Choroid plexus epithelial cell (primary cell): ENCODE measurements at places on chromosomes 16 and 17.

DNA sequence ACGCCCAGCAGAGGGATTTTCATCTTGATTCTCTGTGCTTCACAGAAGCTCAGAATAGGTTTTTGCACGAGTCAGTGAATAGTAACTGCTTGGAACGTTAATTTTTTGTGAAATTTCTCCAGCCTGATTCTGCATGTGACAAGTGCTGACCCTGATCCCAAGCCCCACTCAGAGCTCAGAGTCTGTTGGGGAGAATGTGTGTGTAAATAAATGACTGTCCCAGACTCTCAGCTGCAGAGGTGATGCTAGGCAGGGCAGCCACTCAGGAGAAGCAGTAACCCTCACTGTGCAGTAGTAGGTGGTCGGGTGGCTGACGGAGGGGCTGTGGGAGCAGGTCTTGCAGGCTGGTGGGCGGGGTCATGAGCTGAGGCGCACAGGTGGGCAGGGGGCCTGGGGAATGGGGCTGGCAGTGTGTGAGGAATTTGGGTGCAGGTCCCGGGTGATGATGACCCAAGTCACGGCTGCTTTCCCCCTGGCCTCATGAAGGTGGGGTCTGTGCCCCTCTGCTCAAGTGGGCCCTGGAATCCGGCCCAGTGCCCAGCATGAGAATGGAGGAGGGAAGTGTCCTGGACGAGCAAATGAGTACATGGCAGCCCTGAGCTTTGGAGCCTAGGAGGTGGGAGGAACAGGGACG is 16.3 kb upstream of the FOXK2 start:
- no peak for DNase-seq

DNA sequence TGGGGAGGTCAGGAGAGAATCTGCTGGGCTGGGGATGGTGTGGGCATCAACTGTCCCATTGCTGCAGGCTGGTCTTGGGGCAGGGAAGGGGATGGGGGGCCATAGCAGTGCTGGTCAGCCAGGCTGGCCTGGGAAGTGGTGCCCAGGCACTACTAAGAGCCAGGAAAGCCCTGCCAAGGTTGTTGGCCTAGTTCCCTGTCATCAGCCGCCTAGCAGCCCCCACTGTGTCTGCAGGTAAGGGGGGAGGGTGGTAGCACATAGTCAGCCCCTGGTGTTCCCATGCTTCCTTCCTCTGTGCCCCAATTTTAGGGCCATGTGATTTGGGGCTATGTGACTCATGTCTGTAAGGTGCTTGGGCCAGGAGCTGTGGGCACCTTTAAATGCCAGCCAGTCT is 17.8 kb downstream of the GJD3 start:
- DNase-seq, result no peak

DNA sequence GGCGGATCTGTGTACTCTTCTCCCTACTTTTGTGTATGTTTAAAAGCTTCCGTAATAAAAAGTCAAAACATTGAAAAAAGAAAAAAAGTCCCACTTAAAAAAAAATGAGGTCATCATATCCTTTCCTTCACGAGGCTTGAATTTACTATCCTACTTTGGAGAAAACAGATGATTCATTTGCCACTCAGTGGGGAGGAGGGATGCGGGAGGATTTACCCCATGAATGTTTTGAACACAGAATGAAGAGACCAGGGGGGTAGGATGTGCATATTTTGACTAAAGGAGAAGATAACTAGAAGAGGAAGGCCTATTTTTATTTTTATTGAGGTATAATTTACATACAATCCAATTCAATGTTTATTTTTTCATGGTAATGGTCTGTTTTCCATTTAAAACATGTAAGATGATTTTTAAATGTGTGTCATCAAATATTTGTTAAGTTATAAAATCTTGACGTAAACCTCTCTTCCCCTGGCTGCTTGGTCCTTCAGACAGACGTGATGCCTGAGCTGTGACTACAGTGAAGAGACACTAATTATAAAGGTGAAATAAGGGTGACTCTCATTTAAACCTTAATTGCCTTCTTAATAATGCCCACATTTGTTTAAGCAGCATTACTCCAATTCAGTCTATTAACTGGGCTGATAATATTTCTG is 135.4 kb upstream of the AXIN2 start:
- DNase-seq, result peak; percentile 75

DNA sequence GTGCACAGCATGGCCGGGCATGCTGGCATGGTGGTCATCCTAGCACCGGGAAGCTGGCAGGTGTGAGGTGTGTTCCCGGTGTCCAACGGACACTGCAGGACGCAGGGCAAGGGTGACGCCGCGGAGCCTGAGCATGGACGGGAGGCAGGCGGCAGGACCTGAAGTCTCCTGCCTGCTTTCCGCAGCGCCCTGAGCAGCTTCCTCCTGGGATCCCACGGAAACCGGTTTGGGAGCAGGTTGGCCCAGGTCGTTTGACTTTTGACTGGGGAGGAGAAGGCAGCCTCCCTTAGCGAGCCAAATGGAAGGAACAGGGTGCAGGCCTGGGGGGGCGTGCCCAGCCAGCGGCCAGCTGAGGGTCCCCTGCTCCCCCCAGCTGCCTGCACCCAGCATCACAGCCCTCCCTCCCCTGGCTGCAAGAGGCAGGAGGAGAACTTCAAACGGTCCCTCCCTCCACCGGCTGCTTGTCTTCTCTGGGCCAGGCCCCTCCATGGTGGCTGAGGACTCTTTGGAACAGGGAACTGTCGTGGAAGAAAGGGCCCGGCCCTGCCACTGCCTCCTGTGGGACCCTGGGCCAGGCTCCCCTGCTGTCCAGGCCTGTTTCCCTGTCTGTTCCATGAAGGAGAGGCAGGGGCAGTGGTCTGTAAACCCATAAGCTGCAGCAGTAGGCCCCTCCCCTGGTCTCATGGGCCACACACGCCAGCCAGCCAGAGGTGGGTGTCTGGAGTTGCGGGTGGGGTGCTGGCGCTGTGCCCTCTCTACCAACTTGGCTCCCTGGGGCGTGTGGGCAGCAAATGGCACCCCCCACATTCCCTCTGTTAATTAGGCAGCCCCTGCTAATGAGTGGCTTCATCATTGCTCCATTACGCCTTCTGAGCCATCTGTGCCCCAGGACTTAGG is 7.8 kb upstream of the ADGRG1 start:
- DNase-seq, result no peak

GRCh38 chr16:59988591-59988990 is 1254.5 kb upstream of the GOT2 start:
- no peak for DNase-seq

DNA sequence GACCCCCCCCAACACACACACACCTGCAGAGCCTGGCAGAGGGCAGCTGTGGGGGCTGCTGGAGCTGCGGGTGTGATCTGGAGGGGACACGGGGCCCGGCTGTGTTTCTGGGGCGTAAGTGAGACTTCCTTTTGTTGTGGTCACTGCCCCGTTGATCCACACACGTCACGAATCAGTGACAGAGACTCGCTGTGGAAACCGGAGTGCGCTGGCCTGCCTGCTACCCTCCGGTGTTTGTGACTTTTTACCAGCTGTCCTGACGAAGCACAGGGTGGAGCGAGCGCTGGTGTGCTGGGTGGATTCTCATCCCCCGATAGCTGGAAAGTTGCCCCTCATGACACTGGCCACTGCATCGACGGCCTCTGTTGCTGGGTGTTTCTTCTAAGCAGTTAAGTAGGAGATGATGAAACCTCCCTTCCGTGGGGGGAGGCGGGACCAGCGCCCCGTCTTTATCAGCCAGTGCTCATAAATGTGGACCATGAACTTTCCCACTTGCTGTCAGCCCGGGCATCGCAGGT is 2.3 kb downstream of the METRNL start:
- DNase-seq, result no peak

GRCh38 chr17:43587647-43588046 is 41.5 kb upstream of the ETV4 start:
- no peak for DNase-seq

GRCh38 chr17:27550974-27551505 is 79.9 kb upstream of the LGALS9 start:
- no peak for DNase-seq

GRCh38 chr16:73066331-73066926 is 18.5 kb upstream of the ZFHX3 start:
- no peak for DNase-seq

DNA sequence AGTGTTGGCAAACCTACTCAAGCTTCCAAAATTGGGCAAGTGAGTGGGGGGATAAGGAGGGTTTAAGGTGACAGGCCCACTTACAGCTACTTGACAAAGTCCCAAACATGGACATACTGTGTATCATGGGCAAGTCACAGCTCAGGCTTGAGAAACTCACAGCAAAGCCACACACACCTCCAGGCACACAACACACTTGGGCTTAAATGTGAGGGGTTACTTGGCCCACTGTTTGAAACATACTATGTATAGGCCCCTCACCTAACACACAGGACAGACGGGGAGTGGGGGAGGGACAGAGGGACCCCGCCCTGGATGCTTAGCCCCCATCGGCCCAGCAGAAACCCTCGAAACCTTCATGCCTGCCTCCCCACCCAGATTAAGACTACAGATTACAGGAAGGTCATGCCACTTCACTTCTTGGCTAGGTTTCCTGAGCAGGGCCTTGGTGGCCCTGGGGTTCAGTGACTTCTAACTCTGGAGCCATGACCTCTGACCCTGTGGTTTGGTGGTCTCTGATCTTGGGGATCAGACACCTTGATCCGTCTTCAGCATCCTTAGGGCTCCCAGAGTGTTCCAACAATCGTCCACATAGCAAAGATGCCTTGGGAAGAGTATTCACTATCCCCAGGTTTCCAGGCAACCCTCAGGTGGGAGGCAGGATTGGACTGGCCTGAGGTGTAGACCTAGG is 2.3 kb upstream of the SAMD14 start:
- no peak for DNase-seq

GRCh38 chr16:85220125-85220839 is 108.0 kb upstream of the CIBAR2 start:
- DNase-seq, result peak; percentile 77

DNA sequence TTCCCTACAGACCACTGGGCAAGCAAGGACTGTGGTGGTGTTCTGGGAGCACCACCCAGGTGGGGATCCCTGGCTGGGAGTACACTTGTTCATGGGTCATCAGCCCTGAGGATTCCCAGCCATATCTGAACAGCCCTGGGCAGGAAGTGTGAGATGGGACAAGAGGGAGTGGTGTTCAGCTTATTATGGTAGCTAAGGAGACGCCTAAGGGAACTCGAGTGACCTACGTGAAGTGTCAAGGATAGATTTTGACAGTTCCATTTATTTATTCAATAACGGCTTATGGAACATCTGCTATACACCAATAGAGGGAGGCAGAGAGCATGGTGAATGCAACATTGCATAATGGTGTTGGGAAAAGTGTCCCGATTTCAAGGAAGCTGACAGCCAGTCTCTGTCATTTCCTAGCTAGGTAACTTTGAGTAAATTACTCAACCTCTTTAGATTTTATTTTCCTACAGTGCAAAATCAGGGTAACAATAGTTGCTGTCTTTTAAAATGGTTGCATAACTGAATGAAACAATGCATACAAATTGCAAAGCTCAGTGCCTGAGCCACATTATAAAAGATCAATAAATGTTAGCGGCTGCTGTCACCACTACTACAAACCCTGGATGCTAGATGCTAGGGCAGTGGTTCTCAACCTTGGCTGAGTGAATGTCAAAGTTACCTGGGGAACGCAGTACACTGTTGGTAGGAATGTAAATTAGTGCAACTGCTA is 534.1 kb downstream of the GRIN2A start:
- peak; percentile 4 for DNase-seq

GRCh38 chr17:2239882-2240430 is 63.6 kb downstream of the SMG6 start:
- DNase-seq, result peak; percentile 96

DNA sequence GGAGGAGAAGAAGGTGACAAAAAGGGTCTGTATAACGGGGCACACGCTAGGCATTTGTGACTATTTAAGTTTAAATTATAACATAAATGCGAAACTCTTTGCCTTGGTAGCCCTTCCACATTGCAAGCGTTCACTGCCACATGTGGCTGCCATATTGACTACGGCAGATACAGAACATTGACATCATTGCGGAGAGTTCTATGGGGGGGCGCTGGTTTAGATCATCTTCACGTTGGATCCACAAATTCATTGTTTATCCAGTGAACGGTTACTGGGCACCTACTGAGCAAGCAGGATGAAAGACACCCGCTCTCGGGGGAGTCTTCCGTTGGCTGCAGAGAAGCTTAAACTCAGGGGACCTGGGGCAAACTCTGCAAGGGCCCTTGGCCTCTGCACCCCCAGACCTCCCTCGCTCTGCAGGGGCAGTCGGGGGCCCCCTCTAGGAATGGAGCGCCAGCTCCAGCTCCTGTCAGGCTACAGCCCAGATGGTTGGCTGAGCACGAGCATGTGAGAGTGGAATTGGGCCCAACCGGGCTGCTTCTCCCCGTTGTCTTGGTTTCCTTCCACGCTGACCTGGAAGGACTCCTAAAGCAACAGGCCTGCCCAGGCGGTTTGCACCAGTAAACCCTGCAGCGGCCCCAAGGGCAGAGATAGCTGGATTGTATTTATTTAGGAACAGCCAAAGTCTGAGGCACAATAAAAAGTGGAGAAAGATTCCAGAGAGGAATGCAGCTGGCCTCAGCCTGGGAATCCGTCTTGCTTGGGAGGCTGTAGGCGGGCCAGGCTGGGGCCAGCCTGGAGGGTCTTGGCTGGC is 172.2 kb downstream of the SEC14L1 start:
- peak; percentile 89 for DNase-seq

DNA sequence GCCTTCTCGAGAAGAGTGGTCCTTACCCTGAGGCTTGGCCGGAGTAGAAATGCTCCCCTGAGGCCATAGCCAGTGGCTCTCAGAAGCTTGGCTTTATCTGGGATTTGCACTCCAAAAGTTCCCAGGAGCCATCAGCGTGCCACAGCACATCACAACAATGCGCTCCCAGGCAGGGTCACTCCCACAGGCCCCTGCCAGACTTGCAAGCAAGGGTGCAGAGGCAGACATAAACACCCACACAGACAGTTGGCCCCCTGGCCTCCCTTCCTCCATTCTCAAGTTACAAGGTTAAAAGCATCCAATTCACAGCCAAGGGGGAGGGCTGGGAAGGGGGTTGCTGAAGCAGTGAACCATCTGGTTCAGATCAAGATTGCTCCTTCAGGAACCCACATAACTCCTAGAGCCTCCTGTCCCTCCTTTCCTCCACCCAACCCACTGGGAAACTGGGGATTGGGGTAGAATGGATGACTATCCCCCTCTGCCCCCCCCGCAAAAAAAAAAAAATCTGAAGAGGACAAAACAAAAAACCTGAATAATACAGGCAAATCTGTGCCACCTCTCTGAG is 1.8 kb downstream of the ST3GAL2 start:
- DNase-seq, result peak; percentile 91

GRCh38 chr17:17724307-17725010 is 43.2 kb downstream of the RAI1 start:
- peak; percentile 61 for DNase-seq

GRCh38 chr16:29011112-29011511 is 26.3 kb downstream of the LAT start:
- DNase-seq, result no peak
